Activated naive CD4-positive, alpha-beta T cell (primary cell): ENCODE measurements at places on chromosomes 12 and 14.

GRCh38 chr12:63919756-63920155 is 75.3 kb downstream of the SRGAP1 start:
- DNase-seq, result no peak

- no peak for DNase-seq
These were observed 5.0 kb upstream of the CCND2 start for GRCh38 chr12:4268329-4269181.

DNA sequence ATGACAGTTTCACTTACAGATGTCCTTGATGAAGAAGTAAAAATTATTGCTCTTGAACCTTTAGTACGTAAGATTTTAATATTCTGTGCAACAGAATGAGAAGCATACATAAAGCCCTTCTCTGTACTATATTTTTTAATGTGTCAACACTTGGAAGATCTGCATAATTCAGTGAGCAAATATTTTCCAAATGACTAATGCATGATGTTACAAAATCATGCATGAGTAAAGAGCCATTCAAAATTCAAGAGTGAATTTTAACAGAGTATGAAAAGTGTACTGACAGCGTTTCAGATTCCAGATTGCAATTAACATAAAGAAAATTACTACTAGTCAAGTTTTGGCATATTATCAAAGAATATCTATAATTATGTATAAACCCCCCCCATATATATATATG is 101.4 kb upstream of the BBS10 start:
- DNase-seq, result no peak

DNA sequence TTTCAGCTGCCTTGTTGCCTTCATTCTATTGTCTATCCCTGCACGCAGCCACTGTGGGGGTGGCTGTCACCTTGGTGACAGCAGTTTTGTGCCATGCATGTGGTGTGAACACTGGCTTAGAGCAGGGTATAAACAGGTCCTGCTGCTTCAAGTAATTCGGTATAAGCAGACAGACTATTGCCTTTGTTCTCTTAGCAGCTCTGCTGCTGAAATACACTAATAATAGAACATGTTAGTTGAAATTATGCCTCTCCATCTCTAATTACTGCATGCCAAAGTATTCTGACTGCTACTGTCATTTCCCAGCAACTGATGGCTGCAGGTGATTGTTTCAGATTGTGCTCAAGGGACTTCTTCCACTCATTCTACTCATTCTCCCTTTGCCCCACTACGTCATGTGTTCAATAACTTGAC is 34.6 kb downstream of the PTPRO start:
- DNase-seq, result no peak

DNA sequence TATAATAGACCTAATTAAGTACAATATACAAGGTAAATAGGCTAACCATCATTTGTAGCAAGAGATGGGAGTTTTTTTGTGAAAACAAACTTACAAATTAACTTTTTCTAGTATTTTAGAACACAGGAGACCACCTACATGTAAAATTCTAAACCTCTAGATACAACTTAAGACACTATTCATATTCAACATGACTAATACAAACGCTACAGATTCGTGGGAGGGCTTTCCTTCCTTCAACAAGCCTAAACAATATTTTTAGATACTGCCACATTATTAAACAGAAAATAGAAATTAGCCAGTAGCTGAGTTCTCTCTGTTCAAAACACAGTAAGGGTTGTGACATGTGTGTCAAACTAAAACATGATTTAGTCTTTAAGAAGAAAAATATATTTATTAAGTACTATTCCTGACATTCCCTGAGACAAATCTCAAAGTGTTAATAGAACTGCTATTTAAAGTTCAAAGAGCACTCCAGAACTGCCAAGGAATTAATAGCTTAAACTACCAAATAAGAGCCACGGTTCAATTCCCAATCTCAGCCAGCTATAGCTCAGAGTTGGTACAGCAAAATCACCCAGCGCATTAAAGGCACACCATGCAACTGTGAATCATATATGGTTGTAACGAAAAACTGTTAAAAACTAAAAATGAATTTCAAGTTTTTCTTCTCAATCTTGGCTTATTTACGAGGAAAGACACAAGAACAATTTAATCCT is 10.7 kb downstream of the MED13L start:
- DNase-seq, result no peak

DNA sequence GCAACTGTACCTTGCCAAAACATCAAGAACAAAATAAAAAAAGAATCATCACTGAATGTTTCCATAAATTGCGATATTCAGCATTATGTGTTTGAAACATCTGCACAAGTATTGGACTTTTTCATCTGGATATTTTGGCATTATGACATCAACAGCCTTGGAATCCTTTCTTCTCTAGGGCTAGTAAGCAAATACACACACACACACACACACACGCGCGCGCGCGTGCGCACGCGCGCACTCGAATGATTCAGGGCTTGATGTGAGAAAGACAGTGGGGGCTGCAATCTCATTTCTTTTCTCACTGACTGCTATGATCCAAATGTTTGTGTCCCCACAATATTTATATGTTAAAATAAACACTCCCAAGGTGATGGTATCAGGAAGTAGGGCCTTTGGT is 90.0 kb upstream of the SLC38A4 start:
- DNase-seq, result no peak

GRCh38 chr12:47214001-47214619 is 134.4 kb upstream of the AMIGO2 start:
- DNase-seq, result no peak

DNA sequence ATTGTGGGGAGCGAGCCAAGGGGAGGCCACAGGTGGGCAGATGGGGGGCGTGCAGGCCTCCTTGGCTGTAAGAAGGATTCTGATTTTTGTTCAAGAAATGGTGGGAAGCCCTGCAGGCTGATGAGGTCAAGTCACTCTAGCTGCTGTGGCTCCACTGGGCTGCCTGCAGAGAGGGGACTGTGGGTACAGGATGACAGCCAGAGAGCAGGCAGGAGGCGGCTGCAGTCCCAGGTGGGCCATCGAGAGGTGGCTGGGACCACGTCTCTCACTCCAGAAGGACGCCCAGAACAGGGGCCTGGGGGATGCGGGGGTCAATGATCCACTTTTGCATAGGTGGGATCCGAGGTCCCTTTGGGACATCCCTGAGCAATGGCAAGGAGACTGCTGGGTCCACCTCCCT is 9.1 kb downstream of the NCOR2 start:
- DNase-seq, result no peak
